ENCODE measurements at places on chromosomes 1 and 21. TPM values are rescaled to one million over a fixed set of nuclear protein-coding genes. Genes with fewer than 3 reads are reported as not detected.

Gene FCRL5
- not detected for total RNA-seq

Gene TTLL10
- not detected for total RNA-seq

DNA sequence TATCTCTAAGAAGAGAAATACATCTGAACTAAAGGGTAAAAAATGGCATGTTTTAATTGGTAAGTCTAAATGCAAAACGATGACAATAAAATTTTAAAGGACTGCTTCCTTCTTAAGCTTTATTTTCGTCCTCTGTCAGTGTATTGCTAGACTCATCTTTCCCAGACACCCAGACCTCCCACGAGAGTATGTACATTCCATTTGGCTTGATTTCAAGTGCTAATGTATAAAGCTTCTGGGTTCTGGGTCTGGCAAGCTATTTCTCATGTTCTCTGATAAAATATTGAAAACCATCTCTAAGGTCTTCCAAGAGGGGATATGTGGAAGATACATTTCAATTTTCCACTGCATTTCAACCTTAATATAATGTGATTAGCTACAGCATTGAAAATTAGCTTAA, 24.6 kb upstream of the SLC2A1 start:
- no peak for DNase-seq

GRCh38 chr1:90940746-90941145, 81.1 kb downstream of the ZNF644 start:
- no peak for DNase-seq

Data from Caki2 (cell line).